Astrocyte (in vitro differentiated cells and primary cell): ENCODE measurements at places on chromosomes 12 and 14.

DNA sequence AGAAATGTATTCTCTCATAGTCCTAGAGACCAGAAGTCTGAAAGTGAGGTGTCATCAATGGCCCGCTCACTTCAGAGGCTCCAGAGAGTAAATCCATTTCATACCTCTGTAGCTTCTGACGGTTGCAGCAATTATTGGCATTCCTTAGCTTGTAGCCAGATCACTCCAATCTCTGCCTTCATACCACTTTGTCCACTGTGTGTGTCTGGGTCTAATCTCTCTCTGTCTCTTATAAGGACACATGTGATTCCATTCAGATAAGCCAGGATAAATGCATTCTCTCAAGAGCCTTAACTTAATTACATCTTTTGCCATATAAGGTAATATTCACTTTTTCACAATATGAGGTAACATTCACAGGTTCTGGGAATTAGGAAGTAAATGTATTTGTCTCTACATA lies 365.7 kb downstream of the GXYLT1 start:
- DNase-seq = no peak

DNA sequence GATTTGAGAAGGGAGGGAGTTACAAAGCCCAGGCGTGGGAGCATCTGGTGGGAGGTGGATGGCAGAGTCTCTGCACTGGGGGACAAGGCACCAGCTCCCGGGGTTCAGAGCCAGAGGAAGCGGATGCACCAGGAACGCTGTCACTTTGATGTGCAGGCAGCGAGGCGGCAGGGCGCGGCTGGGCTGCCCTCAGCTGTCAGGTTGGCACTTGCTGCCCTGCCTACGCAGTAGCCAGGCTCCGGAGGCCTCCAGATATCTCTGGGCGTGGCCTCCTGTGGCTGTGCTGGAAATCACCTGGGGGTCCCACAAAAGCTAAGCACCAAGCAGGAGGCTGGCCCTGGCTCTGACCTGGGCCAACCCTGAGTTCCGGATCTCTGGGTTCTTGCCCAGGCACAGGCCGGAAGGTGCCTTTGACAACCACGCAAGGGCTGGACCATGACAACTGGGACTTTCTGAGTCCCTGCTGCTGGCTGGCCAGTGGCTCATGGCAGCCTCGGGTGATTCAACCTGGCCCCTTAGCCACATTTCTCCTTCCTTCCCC lies 62.1 kb upstream of the MAP1LC3B2 start:
- no peak for DNase-seq

DNA sequence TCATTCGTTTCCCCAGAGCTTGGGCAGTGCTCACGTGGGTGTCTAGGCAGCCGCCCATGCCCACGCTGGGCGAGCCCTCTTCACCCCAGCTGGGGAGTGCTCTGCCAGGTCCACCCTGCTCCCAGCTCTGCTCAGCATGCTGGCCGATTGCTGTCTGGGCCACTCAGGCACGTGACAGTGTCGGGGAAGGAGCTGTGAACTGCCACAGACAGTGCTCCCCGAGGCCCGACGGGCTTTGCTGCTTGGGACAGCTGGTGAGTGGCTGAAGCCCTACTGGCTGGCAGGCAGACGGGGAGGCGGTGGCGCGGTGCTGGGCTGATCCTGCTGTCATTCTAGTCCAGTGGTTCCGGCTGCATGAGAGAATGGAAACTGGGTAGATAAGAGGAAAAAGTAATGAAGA lies 15.8 kb downstream of the NOC4L start:
- DNase-seq = no peak

DNA sequence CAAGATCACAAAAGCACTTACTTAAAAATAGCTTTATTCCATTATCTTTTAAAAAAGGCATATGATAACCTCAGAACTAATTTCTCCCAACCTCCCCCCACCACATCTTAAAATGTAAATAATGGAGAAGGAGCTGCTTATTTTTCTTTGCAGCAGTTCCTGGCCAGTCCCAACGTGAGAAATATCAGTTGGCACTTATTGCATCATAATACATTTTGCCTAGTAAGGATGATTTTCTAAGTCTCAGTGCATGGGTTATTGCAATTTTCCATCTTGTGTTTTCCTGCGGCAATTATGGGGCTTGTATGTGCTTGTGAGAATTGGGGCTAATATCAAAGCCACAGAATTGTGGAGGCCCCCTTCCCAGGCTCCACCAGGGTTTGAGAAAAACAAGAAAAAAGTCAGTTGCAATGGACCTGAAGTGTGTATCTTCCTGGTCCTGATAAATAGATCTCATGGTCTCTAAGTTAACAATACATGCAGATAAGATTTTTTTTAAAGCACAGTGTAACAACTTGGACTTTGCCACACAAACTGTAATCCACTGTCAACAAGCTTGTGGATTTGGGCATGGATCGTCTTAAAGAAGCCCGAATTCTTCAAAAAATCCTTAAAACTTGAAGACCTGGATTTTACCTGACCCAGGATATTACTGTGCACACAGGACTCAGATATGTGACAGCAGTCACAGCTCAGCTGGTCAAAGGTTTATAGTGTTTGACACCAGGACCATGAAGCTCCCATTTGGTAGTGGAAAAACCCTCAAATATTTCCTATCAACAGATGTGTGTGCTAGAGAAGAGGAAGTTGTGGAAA lies 2.8 kb upstream of the WSB2 start:
- DNase-seq = no peak

DNA sequence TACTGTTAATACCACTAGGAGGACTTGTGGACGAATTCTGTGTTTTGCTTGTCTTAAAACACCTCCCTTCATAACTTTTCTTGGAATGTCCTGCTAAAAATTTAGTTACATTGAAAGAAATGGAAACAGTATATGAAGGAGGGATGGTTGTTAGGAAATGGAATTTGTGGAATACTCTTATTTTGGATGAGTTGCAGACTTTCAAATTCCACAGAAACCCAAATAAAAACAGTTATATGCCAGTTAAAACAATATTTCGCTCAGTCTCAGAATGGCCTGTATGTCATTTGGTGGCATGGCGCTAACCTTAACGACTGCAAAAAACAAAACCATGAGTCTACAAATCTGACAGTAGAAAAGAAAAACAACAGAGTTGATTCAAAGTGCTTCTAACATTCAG lies 12.2 kb upstream of the ARHGAP5 start:
- no peak for DNase-seq

- peak; percentile 44 for DNase-seq
Observed at GRCh38 chr14:89543425-89543790, 126.4 kb upstream of the FOXN3 start.

DNA sequence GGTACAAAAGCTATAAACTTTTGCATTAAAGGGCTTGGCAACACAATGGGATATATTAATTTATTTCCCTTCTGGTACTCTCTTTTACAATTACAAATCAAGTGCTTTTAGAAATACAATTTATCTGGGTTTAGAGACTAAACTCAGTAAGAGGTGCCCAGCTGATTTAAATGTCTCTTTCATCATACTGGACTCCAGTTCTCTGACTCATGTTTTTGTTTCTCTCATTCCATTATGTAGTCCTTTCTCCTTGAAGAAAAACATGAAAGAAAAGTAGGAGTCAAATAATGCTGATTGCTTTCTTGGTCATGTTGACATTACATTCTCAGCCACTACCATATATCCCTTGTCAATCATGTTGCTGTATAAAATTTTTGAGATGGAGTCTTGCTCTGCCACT lies 36.3 kb upstream of the CFL2 start:
- peak; percentile 68 for DNase-seq

- DNase-seq = no peak
Observed at GRCh38 chr12:110657747-110658146, 31.2 kb downstream of the HVCN1 start.
